ENCODE measurements at places on chromosomes 2 and 18.

DNA sequence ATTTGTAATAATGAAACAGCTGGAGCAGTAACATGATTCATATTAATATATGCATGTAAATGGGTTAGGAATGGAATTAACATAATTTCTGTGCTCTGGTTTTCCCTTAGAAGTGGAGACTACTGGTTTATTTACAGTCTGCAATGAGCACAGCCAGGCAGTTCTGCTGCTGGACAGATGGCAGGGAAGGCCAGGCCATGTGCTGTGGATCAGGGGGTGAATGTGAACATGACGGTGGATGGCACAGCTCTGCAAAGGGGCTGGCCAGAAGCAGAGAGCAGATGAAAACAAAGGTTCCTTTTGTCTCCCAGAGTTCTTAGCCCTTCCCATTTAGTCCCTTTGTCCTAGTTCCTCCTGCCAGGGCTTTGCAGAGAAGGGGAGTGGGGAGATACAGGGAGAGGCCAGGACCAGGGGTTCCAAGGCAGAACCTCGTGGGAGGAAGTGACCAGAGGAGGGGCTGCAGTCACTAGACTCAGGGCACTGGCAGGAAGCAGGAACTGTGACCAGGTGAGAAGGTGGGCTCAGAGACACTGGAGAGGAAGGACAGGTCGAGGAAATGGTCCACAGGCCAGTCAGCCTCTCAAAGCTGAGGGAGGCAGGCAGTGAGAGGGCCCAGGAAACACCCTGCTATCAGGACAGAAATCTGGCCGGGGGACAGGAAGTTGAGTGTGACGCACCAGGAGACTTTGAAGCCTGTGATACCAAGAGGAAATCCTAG is 112.9 kb upstream of the ATP8B1 start:
- no peak for DNase-seq

- no peak for DNase-seq
Measured at GRCh38 chr18:49161627-49162026, 210.9 kb upstream of the SMAD7 start.

- no peak for DNase-seq
Measured at GRCh38 chr18:35142275-35142615, 98.6 kb upstream of the ZNF397 start.

DNA sequence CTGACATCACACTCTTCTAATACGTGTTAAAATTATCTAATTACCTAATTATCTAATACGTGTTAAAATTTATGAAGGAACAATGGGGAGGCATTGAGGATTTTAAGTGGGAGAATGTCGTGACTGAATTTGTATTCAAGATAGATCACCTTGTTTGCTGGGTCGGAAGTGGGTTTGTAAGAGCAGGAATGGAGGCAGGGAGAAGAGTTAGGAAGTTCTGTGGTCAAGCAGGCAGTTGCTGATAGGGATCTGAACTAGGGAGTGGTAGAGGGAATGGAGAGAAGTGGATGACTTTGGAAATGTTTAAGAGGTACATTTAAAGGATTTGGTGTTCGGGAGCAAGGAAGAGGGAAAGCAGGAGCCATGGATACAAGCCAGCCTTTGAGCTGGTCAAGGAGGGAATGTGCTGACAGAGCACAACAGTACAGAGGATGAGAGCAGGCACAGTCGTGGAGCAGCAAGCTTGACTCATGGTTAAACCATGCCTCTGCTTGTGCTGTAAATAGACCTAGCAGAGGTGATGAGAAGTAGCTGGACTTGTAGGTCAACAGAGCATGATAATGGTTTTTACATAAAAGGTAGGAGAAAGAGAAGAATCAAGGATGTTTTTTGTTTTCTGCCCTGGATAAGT is 16.2 kb downstream of the IL18RAP start:
- DNase-seq = no peak

DNA sequence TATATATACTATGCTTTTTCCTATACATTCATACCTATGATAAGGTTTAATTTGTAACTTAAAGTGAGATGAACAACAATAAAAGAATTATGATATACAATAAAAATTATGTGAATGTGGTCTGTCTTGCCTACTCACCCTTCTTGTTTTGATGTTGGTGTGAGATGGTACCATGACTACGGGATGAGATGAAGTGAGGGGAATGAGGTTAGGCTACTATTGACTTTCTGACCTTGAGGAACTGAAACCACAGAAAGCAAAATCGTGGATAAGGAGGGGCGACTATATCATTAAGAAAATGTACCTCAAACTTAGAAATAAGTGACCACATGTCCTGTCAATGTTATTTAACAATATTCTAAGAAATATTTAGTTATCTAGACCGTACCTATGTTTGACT is 103.9 kb upstream of the PPP1CB start:
- DNase-seq = no peak

DNA sequence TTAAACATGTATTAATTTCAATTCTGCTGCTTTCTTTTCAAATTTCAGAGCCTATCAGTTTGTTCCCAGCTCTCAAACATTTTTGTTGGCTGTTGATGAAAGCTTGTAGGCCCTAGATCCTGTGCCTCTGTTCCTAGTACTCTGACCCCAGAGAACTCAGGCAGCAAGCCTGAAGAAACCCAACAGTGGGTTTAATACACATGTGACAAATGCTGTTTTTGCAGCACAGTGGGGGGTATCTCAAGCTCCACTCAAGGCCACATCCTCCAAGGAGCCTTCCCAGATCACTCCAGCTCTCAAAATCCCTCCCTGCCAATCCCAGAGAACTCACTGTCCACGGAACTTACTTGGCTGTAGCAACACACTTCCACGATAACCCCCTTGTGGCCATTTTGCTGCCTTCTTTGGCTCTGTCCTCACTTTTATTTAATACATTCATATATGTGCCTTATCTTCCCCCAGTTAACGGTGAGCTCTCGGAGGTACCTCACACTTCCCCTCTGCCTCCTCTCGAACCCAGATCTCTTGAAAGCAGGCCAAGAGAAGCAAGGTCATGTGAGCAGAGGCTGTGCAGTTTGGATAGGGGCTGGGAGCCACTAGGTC is 122.4 kb downstream of the TNS1 start:
- no peak for DNase-seq

DNA sequence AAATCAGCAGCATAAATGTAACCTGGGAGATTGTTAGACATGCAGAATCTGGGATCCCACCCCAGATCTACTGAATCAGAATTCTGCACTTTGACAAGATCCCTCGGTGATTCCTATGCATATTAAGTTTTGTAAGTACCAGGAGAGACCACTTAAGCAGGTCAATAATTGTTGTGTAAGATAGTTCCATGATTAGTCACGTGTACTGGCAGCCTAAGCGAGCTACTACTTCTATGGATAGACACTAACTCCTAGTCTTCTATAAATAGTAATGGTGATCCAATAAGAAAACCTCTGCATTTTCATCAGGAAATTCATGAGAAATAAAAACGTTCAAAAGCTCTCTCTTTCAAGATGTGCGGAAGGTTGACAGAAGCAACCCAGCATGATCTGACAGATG is 988.2 kb upstream of the CHAC2 start:
- DNase-seq = no peak

DNA sequence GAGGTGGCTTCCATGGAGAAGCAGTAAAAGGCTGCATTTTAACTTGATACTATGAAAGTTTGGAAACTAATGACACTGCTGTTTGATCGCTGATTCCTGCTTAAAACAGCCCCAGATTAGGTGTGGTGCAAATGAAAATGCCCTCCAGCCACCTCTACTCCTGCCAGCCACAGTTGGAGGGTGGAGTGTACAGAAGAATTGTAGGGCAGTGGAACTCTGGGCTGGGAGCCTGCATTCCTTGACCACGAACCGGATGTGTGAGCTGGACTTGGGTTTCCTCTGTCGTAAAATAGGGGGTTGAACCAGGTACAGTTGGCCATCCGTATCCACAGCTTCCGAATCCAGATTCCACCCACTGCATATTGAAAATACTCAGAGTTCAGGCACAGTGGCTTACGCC is 84.6 kb upstream of the RFX8 start:
- DNase-seq = no peak

GRCh38 chr2:232508251-232508650 is 11.9 kb upstream of the PRSS56 start:
- no peak for DNase-seq

- no peak for DNase-seq
Measured at GRCh38 chr2:145740302-145740701, 1220.4 kb upstream of the ZEB2 start.

GRCh38 chr18:49238433-49239042 is 221.9 kb downstream of the DYM start:
- peak; percentile 1 for DNase-seq

- DNase-seq = no peak
Measured at GRCh38 chr2:38474021-38474456, 97.0 kb upstream of the ATL2 start.

GRCh38 chr2:70855667-70856066 is 20.1 kb upstream of the CD207 start:
- DNase-seq = no peak

DNA sequence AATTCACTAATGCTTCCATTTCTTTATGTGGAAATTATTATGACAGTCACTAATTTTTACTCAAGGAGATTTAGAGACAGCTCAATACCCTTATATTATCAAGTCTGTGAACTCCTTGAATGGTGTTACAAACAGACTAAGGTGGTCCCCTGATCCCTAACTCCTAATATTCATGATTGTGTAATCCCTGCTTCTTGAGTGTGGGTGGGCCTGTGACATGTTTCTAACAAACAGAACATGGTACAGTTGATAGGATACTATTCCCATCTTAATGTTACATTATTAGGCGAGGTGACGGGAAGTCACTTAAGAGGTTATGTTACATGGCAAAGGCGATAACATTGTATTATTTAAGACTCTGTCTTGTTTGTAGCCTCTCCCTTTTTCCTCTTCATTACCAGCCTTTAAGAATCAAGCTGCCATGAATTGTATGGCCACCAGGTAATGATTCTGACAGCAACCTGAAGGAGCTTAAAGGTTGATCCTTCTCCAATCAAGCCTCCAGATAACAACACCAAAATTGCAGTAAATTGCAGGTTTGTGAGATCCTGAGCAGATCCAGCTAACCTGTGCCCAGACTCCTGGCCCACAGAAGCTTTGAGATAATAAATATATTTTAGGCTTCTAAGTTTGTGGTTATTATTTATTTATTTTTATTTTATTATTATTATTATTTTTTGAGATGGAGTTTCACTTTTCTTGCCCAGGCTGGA is 32.1 kb downstream of the CYTIP start:
- DNase-seq = no peak

- no peak for DNase-seq
Measured at GRCh38 chr2:127820080-127820668, 9.2 kb upstream of the WDR33 start.

- no peak for DNase-seq
Measured at GRCh38 chr2:3462493-3463104, 56.7 kb downstream of the ADI1 start.

DNA sequence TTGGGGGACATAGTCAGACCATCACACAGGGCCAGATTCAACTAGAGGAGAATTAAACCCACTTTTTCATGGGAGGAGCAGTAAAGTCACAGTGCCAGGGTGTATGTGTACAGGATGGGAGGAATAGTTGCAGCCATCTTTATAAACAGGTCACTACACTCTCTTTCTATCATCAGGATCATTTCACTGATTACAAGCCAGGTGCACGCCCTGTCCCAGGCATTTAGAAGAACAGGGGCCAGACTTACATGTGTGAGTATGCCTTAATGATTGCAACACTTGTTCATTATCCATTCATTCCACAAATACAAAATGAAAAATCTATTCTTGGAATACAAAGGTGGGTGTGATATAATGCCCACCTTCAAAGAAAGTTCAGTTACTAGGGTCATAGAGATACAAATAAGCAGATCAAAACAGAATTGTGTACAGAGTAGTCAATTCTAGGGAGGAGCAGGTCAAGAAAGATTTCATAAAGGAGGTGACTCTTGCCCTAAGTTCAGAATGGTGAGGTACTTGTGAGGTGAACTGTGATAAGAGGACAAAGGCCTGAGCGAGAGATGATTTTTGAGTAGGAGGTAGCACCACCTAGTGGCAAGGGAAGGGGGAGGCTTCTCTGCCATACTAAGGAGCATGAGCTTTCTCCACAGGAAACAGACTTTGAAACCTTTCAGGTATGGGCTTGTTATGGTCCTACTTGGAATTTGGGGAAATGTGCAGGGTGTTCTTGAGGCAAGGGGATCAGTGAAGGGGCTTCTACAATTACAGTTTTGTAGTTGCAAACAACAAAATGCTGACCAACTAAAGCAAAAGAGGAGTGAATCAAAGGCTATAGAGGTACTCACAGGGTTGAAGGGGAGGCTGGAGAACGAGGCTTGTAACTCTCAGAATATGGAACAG is 156.3 kb downstream of the SUCLG1 start:
- DNase-seq = peak; percentile 50

DNA sequence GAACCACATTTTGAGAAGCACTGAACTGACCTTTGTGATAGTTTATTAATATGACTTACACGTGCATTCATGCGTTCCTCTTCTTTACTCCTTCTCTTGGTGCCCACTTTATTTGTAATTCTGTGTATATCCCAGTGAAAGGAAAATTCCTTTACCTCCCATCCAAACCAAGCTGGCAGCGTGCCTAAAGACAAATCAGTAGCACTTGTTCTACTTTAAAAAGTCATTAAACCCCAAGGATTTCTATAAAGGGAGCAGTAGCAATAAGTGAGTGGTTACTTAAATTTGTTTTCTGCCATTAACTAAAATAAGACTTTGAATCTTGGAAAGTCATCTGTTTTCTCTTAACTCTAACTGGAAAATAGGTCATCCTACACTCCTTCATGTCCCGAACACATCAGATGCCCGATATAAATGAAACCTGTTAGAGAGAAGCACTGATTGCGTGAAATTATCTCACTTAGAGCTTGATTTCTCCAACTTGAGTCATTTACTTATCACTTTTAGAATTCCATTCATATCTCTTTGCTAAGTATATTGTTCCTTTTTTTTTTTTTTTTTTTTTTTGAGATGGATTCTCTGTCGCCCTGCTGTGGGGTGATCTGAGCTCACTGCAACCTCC is 10.7 kb downstream of the PIK3C3 start:
- no peak for DNase-seq

DNA sequence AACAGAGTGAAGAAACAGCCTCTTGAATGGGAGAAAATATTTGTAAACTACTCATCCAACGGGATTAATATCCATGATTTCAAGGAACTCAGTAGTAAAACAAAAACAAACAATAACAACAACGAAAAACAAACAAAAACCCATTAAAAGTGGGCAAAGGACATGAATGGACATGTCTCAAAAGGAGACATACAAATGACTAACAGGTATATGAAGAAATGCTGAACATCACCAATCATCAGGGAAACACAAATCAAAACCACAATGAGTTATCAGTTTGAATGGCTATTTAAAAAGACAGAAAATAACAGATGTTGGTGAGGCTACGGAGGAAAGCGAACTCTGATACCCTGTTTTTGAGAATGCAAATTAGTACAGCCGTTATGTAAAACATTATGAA is 224.8 kb upstream of the NRXN1 start:
- DNase-seq = no peak

All from NCI-H2081 (cell line).